Left lobe of liver (tissue), 2 donors: ENCODE measurements at places on chromosomes 6 and 20. TPM values are rescaled to one million over a fixed set of nuclear protein-coding genes. Genes with fewer than 3 reads are reported as not detected.

The RAB44 gene
- total RNA-seq, result 0.08 TPM

The NFKBIL1 gene
- total RNA-seq, result 9.4 TPM

The CFAP61 gene
- total RNA-seq, result not detected

The TRIM31 gene
- not detected for total RNA-seq

The DSP gene
- 67.5 TPM for total RNA-seq

The BPIFB1 gene
- total RNA-seq, result 0.18 TPM

The RSPO4 gene
- not detected for total RNA-seq

DNA sequence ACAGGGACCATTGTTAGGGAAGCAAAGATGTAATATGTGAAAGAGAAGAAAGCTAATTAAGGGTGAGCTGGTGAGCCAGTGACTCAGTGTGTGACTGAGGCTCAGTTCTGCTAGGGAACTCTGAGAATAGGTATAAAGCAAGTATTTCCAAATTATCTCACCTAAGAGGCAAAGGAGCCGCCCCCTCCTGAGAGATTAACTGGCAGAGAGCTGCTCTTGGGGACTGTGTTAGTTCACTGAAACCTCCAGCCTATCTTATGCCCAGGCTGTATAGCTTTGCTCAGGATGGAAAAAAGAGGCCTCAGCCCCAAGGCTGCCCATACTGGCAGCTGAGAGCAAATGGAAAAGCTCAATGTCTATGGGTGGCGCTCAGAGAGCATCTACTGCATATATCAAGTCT is 152.0 kb downstream of the PAK5 start:
- no peak for DNase-seq

DNA sequence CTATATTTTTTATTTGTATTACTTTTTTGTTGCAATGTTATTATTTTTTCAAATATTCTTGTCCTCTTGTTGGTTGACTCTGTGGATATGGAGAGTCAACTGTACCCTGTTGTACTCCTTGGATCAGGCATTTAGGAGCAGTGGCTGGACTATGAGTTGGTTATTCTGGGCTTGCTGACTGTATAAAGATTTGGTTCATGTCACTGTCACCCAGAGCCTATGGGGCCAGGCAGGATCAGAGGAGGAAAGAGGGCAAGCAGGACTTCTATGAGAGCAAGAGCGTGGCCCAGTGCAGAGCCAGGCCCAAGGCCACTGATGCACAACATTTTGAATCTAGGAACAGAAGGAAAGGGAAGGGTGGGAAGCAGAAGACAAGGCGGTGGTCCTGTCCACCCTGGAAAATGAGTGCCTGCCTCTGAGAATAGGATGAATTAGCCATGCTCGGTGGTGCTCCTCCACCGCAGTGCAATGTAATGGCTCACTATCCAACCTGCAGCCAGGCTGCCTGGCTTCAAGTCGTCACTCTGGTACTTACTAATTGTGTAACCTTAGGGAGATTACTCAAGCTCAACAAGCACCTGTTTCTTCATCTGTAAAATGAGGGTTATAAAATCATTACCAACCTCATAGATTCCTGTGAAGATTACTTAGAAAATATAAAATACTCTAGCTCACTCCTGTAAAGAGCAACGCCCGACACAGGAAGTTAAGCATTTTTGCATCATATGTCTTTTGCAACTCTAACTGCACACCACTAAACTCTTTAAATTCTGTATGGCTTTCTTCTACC is 192.1 kb downstream of the KCNQ5 start:
- DNase-seq, result no peak

GRCh38 chr6:71204741-71205140 is 83.9 kb upstream of the OGFRL1 start:
- no peak for DNase-seq

- DNase-seq, result peak; percentile 80
Measured at GRCh38 chr20:17854307-17854903, 114.2 kb downstream of the SNX5 start.

DNA sequence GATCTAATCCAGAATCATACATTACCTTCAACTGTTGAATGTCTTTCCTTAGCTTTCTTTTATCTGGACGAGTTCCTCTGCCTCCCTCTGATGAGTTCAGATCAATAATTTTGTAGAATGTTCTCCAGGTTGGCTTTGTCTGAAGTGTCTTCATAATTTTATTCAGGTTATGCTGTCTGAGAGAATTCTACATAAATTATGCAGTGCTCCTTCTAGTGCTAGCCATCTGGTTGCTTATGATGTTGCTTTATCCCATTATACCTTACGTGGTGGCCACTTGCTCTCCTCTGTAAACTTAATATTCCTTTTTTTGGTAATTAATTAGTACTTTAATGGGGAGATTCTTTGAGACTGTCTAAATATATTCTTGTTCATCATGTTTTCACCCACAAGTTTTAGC is 67.7 kb upstream of the PTCHD4 start:
- DNase-seq, result no peak

- no peak for DNase-seq
Measured at GRCh38 chr6:151392427-151392826, 1.1 kb upstream of the ZBTB2 start.

- peak; percentile 62 for DNase-seq
Measured at GRCh38 chr20:44747166-44748004, 1.7 kb downstream of the KCNK15 start.

DNA sequence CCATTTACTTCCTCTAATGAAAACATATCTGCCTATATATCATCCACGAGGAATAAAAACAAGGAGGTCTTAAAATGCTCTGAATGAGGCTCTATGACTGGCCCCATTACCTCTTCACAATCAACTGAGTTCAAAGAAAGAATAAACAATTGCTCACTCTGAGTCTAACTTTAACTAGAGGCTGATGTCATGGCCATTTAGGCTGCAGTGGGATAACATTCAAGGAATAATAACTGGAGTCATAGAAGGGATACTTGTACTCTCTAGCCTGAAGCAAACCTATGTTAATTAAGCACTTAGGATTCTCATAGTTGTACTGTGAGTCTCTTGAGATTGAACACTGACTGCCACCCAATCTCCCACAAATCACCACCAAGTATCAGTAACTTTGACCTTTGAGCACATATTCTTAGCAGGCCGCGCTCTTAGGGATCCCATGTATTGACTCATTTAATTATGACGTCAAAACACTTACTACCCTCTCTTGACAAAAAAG is 70.2 kb downstream of the PERP start:
- no peak for DNase-seq

GRCh38 chr20:10679269-10679668 is 5.5 kb upstream of the JAG1 start:
- DNase-seq, result no peak

DNA sequence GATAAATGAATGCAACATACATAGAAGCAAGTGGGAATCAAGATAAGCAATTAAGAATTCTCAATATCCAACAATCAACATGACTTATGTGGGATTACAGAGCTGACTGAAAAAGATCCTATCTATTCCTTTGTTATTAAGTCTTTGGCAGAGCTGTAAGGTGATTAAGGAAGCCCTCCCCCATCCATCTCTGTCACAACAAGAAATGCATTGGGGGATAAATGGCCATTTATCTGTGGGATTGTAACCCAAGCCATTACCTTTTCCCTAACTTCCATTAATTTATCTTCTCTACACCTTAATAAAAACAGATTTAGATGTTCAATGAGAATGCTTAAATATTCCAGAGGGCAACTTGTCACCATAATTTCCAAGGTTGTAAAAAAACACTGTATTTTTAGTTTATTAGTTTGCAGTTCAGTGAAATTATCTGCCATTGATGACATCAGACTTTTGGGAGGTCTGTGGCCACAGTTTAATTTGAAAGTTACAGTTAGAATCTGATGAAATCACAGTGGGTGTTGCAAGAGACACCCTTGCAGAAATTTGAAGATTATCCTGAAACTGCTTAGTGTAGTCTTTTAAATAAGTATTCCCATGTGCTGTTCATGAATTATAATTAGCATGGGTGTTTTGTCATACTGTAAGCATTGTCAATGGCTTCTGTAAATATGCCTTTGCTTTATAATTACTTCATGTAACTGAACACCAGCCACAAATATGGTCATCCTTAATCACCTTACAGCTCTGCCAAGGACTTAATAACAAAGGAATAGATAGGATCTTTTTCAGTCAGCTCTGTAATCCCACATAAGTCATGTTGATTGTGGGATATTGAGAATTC is 49.4 kb upstream of the FYN start:
- DNase-seq, result no peak

- no peak for DNase-seq
Measured at GRCh38 chr6:155528982-155529453, 73.4 kb upstream of the NOX3 start.
